ENCODE measurements at places on chromosomes 1 and 21.

DNA sequence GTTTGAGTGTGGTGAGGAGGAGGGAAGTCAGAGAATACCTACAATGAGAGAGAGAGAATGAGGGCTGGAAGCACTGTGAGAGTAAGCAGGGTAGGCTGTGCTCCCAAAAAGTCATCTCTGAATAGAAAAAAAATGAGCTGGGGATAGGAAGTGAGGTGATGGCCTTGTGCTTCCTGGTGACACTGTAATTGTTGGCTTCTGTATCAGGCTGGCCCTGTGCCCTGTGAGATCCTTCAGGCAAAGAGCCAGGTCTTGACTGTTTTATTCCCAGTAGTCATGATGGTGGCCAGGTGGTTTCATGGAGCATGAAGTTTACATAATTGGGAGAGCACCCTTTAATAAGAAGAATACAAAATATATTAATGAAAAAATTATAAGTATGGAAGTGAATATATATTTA lies 20.4 kb upstream of the SPATA6 start:
- no peak overlapping the region for H3K27ac ChIP-seq
- no peak for DNase-seq
- H3K27me3 ChIP-seq: peaks cover 7% of the 10 kb centered on the region

- H3K27ac ChIP-seq: no peak overlapping the region
- H3K4me3 ChIP-seq: no peak overlapping the region
- DNase-seq: no peak
Observed at GRCh38 chr1:230633469-230633868, 8.8 kb upstream of the COG2 start.

DNA sequence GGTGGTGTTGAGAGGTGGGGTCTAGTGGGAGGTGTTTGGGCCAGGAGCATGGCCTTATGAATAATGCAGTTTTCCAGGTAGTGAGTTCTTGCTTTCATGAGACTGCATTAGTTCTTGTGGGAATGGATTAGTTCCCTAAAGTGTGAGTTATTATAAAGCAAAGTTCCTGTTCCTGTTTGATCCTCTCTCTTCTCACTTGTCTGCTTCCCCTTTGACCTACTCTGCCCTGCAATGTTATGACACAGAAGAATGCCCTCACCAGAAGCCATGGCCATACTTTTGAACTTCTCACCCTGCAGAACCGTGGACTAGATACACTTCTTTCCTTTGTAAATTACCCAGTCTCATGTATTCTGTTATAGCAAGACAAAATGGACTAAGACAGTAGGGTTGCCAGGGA lies 53.6 kb downstream of the MAP3K7CL start:
- no peak overlapping the region for H3K27ac ChIP-seq
- H3K4me3 ChIP-seq: no peak overlapping the region

DNA sequence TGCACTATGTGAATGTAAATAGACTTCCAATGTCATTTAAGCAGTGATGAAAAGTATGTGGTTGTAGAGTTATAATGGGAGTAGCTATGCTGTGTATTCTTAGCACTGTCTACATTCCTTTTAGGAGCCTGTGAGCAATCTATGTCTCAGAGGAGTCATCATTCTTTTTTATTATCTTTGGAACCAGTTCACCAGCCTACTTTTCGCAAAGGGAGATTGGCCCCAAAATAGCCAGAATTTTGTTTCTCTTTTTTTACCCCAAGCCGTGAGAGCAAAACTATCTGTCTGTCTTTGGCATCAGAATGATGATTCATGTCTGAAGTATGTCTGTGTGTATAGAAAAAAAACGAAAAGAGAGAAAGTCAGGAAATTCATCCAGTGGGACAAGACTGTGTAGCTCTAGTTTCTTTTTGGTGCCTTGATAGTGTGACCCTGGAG lies 44.2 kb downstream of the OSBPL9 start:
- H3K36me3 ChIP-seq: peaks cover 4% of the 10 kb centered on the region
- no peak overlapping the region for H3K4me3 ChIP-seq
- H3K27me3 ChIP-seq: no peaks in the 10 kb centered on the region
- no peak for DNase-seq
- peaks cover 2% of the 10 kb centered on the region for H3K4me1 ChIP-seq

DNA sequence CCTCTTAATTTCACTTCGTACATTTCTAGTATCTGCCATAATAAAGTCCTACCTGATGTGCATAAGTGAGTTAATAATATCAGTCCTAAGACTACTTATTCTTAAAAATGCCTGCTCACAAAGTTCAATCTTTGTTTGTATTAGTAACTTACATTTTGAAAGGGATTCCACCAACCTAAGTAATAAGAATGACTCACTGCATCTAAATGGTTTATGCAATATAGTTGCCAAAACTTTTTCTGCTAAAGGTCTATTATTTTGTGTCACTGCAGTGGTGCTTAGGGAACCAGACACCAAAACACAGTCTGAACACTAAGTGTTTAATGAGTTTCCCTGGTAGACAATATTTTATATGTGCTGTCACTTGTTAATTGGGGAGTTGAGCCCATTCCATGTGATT lies 1.8 kb downstream of the ZNF669 start:
- no peak for DNase-seq
- H3K4me1 ChIP-seq: peaks cover 7% of the 10 kb centered on the region
- no peak overlapping the region for H3K4me3 ChIP-seq
- H3K27ac ChIP-seq: no peak overlapping the region

All from activated naive CD8-positive, alpha-beta T cell treated with anti-CD3 and anti-CD28 coated beads for 36 hours (primary cell).